ENCODE measurements at places on chromosomes 4 and X. TPM values are rescaled to one million over a fixed set of nuclear protein-coding genes. Genes with fewer than 3 reads are reported as not detected.

Gene SOX3
- total RNA-seq: not detected

Gene SORBS2
- total RNA-seq: 0.26 TPM

Gene PDGFRA
- 363 TPM for total RNA-seq

- no peak overlapping the region for H3K27ac ChIP-seq
- no peaks in the 10 kb centered on the region for H3K36me3 ChIP-seq
- H3K27me3 ChIP-seq: no peaks in the 10 kb centered on the region
- no peak for DNase-seq
Observed at GRCh38 chrX:44167116-44167515, 176.4 kb downstream of the EFHC2 start.

DNA sequence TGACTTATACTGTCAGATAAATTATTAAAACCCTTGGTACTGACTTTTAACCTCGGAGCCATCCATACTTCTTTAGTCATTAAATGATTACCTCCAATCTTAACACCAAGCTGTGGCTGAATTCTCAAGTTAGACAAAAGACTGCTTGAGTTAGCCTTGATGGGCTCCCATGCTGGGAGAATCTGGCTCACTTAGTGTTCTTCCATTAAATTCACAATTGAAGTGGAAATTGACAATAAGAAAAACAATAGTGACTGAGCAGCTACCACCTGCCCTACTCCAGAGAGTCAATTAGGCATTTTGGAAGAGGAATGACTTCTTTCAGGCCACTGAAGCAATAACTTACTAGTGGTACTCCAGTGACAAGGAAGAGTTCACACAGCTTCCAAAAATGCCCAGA is 503.0 kb upstream of the CPXCR1 start:
- no peaks in the 10 kb centered on the region for H3K27me3 ChIP-seq
- no peak overlapping the region for H3K27ac ChIP-seq
- H3K4me3 ChIP-seq: no peak overlapping the region
- H3K36me3 ChIP-seq: no peaks in the 10 kb centered on the region
- DNase-seq: no peak

DNA sequence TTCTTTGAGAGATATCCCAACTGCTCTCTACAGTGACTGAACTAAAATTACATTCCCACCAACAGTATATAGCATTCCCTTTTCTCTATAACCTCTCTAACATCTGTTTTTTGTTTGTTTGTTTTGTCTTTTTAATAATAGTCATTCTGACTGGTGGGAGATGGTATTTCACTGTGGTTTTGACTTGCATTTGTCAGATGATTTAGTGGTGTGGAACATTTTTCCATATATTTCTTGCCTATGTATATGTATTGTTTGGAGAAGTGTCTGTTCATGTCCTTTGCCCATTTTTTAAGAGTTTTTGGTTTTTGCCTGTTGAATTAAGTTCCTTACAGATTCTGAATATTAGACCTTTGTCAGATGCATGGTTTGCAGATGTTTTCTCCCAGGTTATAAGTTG is 9.0 kb downstream of the USO1 start:
- peaks cover 2% of the 10 kb centered on the region for H3K4me1 ChIP-seq
- DNase-seq: peak; percentile 57
- no peaks in the 10 kb centered on the region for H3K36me3 ChIP-seq
- no peak overlapping the region for H3K4me3 ChIP-seq
- no peak overlapping the region for H3K27ac ChIP-seq
- H3K27me3 ChIP-seq: no peaks in the 10 kb centered on the region

- no peaks in the 10 kb centered on the region for H3K4me1 ChIP-seq
- no peaks in the 10 kb centered on the region for H3K27me3 ChIP-seq
- H3K27ac ChIP-seq: no peak overlapping the region
- no peaks in the 10 kb centered on the region for H3K36me3 ChIP-seq
- DNase-seq: no peak
Observed at GRCh38 chrX:57583477-57583876, 8.3 kb upstream of the ZXDB start.

DNA sequence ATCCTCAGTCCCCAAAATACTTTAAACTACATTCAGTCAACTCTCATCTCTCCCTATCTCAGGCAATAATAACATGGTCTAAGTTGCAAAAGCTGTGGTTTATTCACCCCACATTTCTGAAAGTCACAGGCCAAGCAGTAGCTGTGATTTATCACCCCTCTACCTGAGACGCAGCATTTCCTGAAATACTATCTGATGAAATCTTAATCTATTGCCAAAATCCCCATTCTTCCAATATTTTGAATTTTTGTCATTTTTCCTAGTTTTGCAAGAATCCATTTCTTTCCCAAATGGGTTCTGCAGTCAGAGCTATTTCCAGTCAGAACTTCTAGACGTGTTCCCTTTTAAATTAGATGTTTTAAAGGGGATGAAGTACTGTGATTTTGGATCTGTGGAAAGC is 148.3 kb downstream of the BANK1 start:
- H3K4me1 ChIP-seq: no peaks in the 10 kb centered on the region
- no peak overlapping the region for H3K4me3 ChIP-seq
- no peak overlapping the region for H3K27ac ChIP-seq

GRCh38 chr4:99762728-99763127 is 53.9 kb upstream of the DAPP1 start:
- no peak overlapping the region for H3K4me3 ChIP-seq
- no peaks in the 10 kb centered on the region for H3K27me3 ChIP-seq
- H3K36me3 ChIP-seq: no peaks in the 10 kb centered on the region

DNA sequence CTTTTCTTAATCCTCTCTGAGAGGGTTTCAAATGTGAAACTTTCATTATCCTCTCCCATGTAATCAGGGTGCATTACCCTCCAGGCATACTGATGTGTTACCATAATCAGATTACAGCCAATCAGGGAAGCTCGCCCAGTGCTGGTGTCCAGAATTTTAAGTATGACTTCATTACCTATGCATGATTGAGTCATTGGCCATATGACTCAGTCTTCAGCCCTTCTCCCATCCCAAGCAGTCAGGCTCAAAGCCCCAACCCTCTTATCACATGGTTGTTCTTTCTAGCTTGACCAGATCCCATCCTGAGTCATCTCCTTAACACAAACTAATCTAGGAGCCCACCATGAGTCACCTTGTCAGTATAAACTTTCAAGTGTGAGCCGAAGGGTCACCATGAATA is 1668.1 kb upstream of the AGA start:
- peak; percentile 100 for DNase-seq
- H3K4me3 ChIP-seq: no peak overlapping the region
- no peak overlapping the region for H3K27ac ChIP-seq
- no peaks in the 10 kb centered on the region for H3K36me3 ChIP-seq

All from fibroblast of lung (primary cell).